Fibroblast of the aortic adventitia (primary cell): ENCODE measurements at places on chromosomes 12 and 14. TPM values are rescaled to one million over a fixed set of nuclear protein-coding genes. Genes with fewer than 3 reads are reported as not detected.
A peak's percentile ranks its signal among the peaks of the same experiment; 100 is the strongest.

DNA sequence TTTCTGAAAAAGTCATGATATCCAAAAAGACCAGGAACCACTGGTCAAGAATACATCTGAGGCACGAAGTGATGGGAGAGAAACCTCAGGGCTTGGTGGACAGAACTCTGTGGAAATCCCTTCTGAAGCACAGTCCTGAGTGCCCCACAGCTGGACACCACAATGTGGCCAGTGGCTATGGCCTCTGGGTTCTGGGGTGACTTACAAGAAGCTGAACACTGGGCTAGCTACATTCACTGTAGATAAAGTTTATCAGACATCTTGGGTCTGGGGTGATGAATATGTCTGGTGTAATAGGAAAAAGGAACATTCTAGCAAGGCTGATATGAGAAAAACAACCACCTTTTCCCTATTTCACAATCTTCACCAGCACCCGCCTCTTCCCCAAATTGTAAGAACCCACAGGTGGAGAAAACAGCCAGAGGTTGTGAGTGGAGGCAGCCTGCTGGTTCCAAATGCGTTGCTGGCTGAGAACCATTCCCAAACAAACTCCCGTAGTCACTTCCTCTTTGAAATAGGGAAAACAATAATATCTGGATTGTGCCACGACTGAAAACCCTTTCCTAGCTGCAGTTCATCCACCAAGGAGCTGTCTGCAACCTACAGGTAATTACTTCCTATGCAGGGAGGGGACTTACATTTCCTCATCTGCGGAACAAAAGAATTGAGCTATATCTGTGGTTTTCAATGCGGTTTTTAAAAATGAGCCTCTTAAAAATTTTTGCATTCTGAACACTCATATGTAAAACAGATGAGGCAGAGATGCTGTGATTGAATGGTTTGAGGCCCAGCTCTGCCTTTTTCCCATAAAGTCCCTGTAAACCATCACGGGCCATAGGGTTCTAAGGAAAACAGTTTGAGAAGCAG is 193.6 kb downstream of the SLC41A2 start:
- DNase-seq = no peak

GRCh38 chr12:121784460-121784859 is 9.0 kb downstream of the RHOF start:
- peak; percentile 91 for DNase-seq

DNA sequence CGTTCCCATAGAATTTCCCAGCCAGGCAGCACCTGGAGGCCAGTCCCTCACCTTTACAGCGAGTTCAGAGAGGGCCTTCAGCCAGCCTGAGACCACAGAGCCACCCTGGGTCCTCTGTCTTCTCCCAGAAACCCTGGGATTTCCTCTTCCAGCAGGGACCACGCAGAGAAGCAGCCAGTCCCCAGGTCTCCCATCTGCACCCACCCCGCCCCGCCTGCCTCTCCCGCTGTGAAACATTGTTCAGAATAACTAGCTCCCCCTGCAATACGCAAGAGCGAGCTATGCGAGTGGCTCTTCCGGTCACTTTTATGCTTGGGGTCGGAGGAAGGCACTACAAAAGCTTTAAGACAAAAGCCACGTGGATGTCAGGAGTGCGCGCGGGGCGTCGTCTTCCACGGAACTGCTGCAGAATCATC is 77.8 kb downstream of the SERPINA3 start:
- DNase-seq = no peak

DNA sequence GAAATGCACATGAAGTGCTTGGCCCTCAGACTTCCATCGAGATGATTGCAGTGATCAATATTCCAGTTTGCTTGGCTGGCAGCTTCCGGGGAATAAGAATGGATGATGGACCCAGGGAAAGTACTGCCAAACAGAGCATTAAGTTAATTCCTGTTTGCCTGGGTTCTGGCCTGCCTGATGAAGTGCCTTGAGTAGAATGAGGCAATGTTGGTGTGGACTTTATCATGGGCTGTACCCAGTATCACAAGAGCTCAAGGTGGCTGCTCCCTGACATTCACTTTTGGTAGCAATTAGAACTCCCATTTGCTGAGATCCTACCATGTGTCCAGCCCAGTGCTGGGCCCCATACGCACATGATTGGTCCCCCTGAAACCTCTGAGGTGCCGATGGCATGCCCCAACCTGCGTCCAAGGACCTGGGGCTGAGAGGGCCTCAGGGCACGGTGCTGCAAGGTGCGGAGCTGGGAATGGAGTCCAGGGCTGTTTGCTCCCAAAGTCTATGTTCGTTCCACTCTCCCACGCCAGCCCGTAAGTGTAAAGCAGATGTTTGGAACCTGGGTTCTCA is 80.7 kb downstream of the SLC25A47 start:
- no peak for DNase-seq

GRCh38 chr12:19639781-19640415 is 200.6 kb downstream of the AEBP2 start:
- DNase-seq = no peak

GRCh38 chr12:8897081-8897480 is 17.2 kb upstream of the PHC1 start:
- DNase-seq = no peak

DNA sequence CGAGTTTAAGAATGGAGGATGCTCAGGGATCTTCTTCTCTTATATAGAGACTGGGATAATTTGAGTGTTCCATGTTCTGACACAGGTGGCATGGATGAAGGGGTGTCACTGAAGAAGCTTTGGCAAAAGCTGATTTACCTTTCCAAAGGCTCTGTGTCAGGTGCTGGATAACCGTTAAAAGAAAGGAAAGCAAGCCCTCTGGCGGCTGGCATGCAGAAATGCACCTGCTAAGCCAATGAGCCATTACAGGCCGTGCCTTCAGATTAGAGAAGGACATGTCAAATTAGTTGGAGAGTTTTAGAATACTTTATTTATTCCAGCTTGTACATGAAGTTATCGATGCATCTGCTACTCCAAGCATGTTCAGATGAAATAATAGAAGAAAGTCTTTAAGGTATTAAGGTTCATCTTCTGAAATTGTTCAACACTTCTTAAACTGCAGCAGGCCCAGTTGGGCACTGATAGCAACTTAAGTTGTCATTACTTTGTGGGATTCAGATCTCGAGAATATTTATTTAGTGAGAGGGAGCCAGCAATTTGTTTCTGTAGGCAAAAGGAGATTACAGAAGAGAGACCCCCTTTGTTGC is 678.2 kb downstream of the NRXN3 start:
- DNase-seq = peak; percentile 14

- DNase-seq = peak; percentile 39
Measured at GRCh38 chr14:73476451-73476931, 14.2 kb upstream of the RIOX1 start.

GRCh38 chr12:106301611-106302321 is 767 bp upstream of the TCP11L2 start:
- DNase-seq = peak; percentile 65

GRCh38 chr14:67704484-67705089 is 2.9 kb downstream of the RDH12 start:
- peak; percentile 73 for DNase-seq

DNA sequence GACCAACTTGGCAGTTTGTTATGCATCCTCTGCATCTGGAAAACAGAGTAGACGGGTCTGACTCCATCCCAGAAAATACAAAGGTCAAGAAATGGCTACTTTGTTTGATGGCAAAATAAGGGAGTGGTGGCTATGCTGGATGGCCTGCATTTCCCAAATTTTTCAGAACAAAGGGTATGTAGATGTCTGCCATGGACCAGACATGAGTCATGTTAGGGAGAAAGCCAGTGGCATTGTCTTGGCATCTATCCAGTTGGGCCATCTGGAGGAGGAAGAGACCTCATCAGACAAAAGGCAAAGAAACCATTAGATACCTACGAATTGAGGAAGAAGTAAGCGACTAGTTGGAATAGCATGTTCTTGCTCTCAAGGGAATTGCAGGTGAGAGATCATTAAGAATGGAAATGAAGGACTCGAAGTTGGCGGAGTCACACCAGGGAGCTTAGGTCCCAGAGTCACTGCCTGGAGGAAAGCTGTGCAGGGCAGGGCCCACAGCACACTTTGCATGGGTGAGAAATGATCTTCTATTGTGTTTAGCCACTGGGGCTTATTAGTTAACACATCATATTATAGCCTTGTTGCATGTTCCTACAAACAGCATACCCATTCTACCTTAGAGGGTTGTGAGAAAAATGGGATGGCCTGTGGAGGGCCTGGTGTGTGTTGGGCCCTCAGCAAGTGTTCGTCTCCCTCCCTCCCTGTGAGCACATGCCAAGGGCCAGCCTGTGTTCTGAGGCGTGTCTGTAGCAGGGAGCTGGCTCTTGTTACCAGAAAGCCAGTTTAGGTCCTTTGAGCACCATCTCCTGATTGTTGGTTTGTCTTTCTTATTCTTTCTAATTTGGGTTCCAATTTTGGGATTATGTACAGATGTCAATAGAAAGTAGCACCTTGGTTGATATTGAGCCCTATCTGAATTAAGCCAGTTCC is 119.4 kb downstream of the KTN1 start:
- peak; percentile 82 for DNase-seq

GRCh38 chr14:50770586-50770985 is 60.4 kb downstream of the NIN start:
- DNase-seq = no peak

- no peak for DNase-seq
Measured at GRCh38 chr12:69623970-69624369, 13.3 kb upstream of the LRRC10 start.

DNA sequence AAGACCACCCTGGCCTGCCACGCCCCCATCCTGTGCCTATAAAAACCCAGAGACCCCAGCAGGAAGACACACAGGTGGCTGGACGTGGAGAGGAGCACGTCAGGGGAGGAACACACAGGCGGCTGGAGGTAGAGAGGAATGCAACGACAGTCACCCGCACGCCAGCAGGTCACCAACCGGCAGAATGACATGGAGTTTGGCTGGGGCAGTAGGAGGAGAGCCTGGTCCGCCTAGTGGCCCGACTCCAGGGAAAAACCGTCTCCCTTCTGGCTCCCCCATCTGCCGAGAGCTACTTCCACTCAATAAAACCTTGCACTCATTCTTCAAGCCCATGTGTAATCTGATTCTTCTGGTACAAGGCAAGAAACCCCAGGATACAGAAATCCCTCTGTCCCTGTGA is 62.7 kb upstream of the KCNH3 start:
- DNase-seq = no peak

- no peak for DNase-seq
Measured at GRCh38 chr14:72565149-72565559, 328.7 kb downstream of the DPF3 start.

The ACACB gene
- total RNA-seq = 14.7 and 31.2 TPM in 2 replicates

The SYNDIG1L gene
- total RNA-seq = not detected in 2 replicates

The KERA gene
- not detected in 2 replicates for total RNA-seq

The PPFIA2 gene
- total RNA-seq = 0.74 and 4.9 TPM in 2 replicates

The TAS2R20 gene
- 1.9 and 5.0 TPM in 2 replicates for total RNA-seq

The SLC2A13 gene
- total RNA-seq = 9.4 and 16.6 TPM in 2 replicates

The CLEC1B gene
- not detected in 2 replicates for total RNA-seq
